A549 treated with AZD2906 at 1 μM for 4 hours (cell line): ENCODE measurements at places on chromosomes 3 and 15. TPM values are rescaled to one million over a fixed set of nuclear protein-coding genes. Genes with fewer than 3 reads are reported as not detected.

The SLC22A14 gene
- total RNA-seq, result 0.03 to 0.05 TPM (median 0.05 TPM) in 3 of 5 replicates, not detected in the others

The OXNAD1 gene
- total RNA-seq, result 6.8 to 9.4 TPM (median 8.8 TPM) in 5 replicates

The PLA2G4D gene
- not detected in 5 replicates for total RNA-seq

The TRPM1 gene
- not detected in 5 replicates for total RNA-seq

The LRRC57 gene
- 10.4 to 13.5 TPM (median 11.9 TPM) in 5 replicates for total RNA-seq

The ACTRT3 gene
- 2.6 to 3.3 TPM (median 3.1 TPM) in 5 replicates for total RNA-seq

The SNTN gene
- not detected in 5 replicates for total RNA-seq

The RBP2 gene
- total RNA-seq, result not detected in 5 replicates

The KCNAB1 gene
- total RNA-seq, result not detected in 5 replicates

The CLRN1 gene
- total RNA-seq, result not detected in 5 replicates

The SLC28A2 gene
- 0.03 to 0.05 TPM in 2 of 5 replicates, not detected in the others for total RNA-seq

The TMEM207 gene
- not detected in 5 replicates for total RNA-seq

The HRH1 gene
- 5.6 to 6.9 TPM (median 6.2 TPM) in 5 replicates for total RNA-seq

The CPLX3 gene
- not detected in 5 replicates for total RNA-seq

The MED12L gene
- 0.32 to 0.90 TPM (median 0.42 TPM) in 5 replicates for total RNA-seq
